ENCODE measurements at places on chromosomes 11 and 22.

GRCh38 chr11:83574519-83574918 lies 288.4 kb upstream of the CCDC90B start:
- DNase-seq = no peak

GRCh38 chr11:114925591-114925990 lies 247.3 kb downstream of the NXPE2 start:
- DNase-seq = no peak

DNA sequence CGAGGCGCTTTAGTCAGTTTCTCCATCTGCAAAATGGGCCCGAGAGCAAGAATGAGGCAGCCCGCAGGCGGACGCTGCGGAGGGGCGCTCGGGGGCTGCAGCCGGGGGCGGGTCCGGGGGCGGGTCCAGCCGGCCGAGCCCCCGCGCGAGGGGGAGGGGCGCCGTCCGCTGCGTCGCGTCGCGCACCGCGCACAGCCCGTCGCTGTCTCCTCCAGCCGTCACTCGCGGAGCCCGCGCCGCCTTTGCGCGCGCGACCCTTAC lies 282 bp downstream of the PC start:
- no peak for DNase-seq

GRCh38 chr11:111631666-111632039 lies 29.4 kb downstream of the SIK2 start:
- no peak for DNase-seq

DNA sequence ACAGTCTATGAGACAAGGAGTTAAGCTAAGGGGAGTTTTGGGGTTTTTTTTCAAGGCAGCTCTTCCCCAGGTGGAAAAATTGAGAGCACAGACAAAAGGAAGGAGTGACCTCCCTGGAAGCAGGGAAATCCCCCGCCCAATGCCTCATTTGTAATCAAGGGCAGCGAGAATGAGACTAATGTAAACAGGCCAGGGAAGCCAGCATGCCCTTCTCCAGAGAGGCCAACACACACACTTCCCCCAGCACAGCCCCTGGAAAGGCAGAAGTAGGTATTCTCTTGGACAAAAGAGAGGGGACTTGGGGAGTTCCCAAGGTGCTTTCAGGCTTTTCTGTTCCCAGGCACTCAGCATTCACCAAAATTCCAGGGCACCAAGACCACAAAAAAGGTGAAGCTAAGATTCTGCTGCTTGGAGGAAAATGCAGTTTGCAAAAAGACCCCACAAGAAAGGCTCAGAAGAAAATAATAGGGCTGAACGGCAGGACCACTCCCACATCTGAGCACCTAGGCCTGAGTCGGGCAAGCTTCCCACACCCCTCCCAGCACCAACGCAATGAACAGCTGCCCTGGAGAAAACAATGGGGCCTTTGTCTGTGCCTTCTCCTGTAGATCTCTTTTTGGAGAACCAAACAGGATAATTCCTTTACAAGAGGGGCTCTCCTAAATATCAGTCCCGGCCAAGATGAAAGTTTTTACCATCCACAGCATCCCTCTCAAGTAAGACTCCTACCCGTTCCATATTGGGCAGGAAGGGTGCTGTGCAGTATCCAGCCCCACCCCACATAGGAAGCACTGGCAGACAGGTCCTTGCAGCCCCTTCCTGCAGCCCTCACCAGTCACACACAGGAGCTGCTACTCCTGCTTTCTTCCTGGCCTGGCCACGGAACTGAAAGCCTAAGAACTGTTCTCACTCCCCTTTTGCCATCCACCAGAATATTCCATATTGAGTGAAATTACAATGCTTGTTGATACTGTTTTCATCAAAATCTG lies 70.7 kb upstream of the AKIP1 start:
- peak; percentile 52 for DNase-seq

GRCh38 chr11:60589611-60590010 lies 74.4 kb downstream of the MS4A13 start:
- no peak for DNase-seq

DNA sequence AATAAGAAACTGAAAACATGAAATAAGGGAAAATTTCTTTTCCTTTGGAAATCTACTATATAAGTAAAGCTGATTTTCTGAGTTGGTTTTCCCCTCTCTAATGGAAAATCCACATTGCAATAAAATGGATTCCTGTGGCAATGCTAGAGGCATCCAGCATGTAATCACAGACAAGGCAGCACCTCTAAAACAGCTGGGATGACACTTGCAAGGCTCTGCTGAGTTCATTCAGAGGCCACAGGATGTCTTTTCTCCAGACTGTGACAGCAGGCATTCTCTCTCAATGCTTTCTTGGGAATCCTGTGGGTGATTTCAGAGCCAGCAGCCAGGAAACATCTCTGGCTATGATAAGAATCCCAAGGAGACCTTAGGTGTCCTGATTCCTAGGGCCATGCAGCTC lies 201.3 kb upstream of the BLID start:
- DNase-seq = no peak

DNA sequence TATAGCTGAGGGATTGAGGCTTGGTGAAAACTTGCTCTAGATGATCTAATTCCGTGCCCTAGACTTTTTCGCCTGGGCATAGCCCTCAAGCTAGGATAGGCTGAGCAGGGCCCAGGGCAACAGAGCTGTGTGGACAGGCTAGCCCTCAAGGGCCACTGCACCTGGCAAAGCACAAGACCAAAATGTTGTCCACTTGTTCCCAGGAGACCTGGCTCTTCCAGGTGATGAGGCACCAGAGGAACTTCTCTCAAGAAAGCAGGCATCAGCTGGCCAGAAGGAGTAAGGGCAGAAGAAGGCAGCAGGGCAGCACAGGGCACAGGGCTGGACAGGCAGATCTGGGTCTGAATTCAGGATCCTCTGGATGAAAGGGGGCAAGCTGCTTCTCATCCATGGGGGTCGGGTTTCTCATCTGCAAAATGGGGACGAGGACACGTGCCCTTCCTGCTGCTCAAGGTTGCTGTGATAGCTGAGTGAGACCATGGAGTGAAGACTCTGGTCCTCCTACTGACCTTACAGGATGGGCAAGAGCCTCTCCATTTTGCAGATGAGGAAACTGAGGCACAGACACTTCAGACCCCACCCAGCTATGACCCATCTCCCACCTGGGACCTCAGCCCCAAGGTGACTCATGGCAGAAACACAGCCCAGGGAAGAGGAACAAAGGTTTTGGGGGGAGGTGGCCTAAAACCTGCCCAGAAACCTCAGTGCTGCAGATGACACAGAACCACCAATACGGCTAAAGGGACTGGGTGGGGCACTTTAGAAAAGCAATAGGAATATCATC lies 42.2 kb upstream of the PRDM11 start:
- DNase-seq = no peak

DNA sequence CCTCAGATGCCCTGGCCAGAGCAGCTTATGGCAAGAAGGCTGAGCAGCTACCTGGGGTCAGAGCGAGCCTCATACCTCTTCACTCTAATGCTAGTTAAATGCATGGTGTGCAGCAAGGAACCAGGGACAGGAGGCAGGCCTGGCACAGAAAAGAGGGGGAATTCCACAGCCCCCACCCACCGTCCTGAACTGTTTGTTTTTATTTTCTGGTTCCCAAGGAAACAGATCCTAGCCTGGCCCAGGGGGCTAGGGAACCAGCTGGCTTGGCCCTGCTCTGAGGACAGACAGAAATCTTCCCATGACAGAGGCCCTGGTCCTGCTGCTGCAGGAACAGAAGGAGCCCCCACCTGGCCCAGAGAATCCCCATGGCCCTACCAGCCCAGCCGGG lies 40.4 kb downstream of the SLCO2B1 start:
- DNase-seq = no peak

GRCh38 chr11:12675951-12676711 lies 1.9 kb downstream of the TEAD1 start:
- no peak for DNase-seq

DNA sequence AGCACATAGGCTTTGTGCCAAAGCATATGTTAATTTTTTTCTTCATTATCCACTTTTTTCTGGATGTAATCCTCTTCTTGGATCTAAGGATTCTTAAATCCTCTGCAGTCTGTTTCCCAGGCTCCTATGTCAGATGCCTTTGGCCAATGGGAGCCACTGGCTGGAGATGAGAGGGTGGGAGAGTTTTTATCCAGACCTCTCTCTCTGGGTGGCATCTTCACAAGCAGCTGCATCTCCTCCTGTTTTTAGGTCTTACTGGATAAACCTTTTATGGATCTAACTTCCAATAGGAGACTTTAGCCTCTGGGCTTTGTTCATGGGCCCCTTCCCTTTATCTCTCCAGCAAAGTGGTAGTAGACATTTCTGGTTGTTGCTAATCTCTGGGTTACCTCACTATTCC lies 22.4 kb upstream of the MPPED2 start:
- no peak for DNase-seq

DNA sequence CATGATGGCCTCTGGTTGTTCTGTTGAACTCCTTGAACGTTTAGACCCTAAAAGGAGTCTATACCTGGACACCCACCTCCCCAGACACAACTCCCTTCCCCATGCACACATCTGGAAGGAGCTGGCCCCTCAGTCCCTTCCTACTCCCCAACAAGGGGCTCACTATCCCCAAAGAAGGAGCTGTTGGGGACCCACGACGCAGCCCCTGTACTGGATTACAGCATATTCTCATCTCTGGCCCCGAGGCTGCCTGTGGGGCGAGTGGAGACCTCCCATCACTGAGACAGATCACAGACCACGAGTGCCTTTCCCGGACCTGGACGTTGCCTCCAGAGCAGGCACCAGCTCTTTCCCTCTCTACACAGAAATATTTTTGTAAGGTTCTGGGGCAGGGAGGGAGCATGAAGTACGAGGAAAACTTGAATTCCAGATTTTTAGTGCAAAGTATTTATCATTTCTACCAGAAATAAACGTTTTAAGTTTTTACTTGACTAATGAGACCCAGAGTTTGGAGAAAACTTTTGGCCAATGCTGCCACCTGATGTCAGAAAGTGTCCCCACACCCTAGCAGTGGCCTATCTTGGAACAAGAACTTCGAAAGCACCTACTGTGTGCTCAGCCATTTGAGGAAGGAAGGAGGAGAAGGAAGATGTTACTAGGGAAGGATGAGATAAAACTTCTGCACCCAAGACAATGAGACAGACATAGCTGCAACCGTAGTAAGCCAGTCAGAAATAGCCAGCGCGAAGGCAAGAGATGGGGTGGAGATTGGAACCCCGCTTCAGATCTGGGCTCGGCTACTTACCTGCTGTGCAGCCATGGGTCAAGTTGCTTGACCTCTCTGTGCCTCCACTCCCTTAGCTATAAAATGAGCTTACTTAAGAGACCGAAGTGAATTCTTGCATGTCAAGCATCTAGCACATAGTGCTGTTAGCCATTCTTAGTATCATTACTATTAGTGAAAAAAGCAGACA lies 10.2 kb upstream of the POU2F3 start:
- no peak for DNase-seq

DNA sequence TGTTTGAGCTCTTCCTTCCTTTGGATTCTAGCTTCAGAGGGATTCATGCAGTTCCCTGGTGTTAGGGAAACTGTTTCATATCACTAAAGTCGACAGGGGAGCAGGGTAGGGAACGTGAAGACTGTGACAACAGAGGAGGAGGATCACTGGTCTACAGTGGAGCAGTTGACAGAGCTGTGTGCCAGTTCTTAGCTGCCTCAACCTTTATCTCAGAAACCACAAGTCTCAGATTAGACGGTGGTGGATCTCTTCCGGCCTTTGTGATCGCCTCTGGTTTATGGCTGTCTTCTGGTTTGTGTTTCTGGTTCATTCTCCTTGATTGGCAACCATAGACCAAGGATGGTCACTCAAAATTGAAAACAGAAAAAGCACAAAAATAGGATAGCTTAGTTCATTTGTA lies 538.9 kb upstream of the API5 start:
- DNase-seq = no peak

DNA sequence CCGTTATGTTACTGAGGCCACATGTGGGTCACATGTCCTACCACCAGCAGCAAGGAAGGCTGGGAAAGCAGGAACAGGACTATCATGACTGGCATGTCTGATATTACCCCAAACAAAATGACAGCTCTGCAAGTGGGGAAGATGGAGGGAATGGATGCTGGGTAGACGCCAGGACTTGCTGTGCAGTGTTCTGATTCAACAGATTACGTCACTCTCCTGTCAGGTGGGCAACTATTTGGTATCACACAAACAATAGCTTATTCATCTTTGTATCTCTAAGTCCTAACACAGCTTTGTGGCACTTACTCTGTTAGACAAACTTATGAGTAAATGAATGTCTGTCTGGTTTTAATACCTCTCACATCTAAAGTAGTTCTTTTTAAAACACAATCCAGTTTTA lies 105.2 kb downstream of the SPON1 start:
- DNase-seq = no peak

- no peak for DNase-seq
Measured at GRCh38 chr11:19756675-19757475, 44.2 kb downstream of the NAV2 start.

- peak; percentile 78 for DNase-seq
Measured at GRCh38 chr11:18394928-18395734, 768 bp downstream of the LDHA start.

- no peak for DNase-seq
Measured at GRCh38 chr11:810040-810567, 337 bp downstream of the RPLP2 start.

DNA sequence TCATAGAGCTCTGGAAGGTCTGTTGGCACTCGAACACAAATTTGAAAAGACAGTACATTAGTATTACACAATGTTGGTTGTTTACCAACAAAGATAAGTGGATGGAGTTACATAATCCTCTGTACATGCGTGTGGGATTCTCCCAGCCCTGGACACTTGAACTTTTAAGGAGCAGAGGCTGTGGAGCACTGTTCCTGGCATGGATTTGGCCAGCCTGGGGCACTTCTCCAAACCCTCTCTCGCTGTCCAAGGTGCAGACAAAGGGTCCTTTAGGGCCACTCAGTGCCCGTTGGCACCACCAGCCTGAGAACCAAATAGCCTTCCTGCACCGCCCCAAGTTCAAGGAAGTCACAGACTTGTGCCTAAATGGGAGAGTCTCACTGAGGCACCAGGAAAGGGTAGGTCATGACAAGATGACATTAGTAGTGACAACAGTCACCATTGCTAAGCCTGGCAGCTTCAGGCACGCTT lies 1.6 kb upstream of the ANO1 start:
- no peak for DNase-seq

GRCh38 chr22:20431511-20432192 lies 6.0 kb downstream of the SCARF2 start:
- DNase-seq = peak; percentile 82

DNA sequence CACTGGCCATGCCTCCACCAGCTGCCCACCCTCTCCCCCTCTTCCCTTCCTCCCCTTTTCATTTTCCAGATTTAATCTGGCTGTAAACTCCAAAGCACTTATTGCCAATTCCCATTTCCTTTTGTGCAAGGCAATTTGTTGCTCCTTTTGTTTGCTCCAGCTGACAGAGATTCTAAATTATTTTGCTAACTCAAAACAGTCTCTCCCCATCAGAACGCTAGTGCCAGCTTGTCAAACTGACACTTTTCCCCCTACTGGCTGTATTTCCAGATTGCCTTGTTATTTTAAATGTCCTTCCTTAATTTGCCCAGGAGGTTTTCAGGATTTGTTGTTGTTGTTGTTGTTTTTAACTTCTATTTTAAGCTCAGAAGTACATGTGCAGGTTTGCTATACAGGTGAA lies 57.0 kb upstream of the PAK1 start:
- no peak for DNase-seq

- DNase-seq = no peak
Measured at GRCh38 chr22:26751217-26751616, 93.8 kb downstream of the MIAT start.

All from spleen (tissue), 13 donors.